ENCODE measurements at places on chromosomes 2 and 18. TPM values are rescaled to one million over a fixed set of nuclear protein-coding genes. Genes with fewer than 3 reads are reported as not detected.

- H3K36me3 ChIP-seq = no peaks in the 10 kb centered on the region
- H3K4me1 ChIP-seq = no peaks in the 10 kb centered on the region
- no peak for DNase-seq
- H3K27ac ChIP-seq = no peak overlapping the region
- H3K27me3 ChIP-seq = no peaks in the 10 kb centered on the region
- H3K4me3 ChIP-seq = no peak overlapping the region
These were observed 688.9 kb upstream of the ID2 start for GRCh38 chr2:7992612-7993602.

MEP1B gene
- 4.1 TPM for total RNA-seq

GRCh38 chr2:161123531-161124030, 36.6 kb upstream of the TANK start:
- no peaks in the 10 kb centered on the region for H3K36me3 ChIP-seq
- no peak overlapping the region for H3K4me3 ChIP-seq
- peak overlapping the region; percentile 29 for H3K27ac ChIP-seq
- H3K27me3 ChIP-seq = no peaks in the 10 kb centered on the region

UGT1A5 gene
- total RNA-seq = 15.0 TPM

LRRC30 gene
- total RNA-seq = not detected

- H3K4me3 ChIP-seq = no peak overlapping the region
- no peak overlapping the region for H3K27ac ChIP-seq
- no peaks in the 10 kb centered on the region for H3K36me3 ChIP-seq
- H3K4me1 ChIP-seq = no peaks in the 10 kb centered on the region
- peaks cover 89% of the 10 kb centered on the region for H3K27me3 ChIP-seq
- DNase-seq = no peak
These were observed 1.3 kb downstream of the HOXD10 start for GRCh38 chr2:176117823-176118371.

GRCh38 chr2:96508521-96509113, 3.5 kb upstream of the NEURL3 start:
- H3K4me3 ChIP-seq = no peak overlapping the region
- no peak overlapping the region for H3K27ac ChIP-seq
- no peak for DNase-seq
- H3K36me3 ChIP-seq = no peaks in the 10 kb centered on the region
- H3K4me1 ChIP-seq = no peaks in the 10 kb centered on the region
- H3K27me3 ChIP-seq = no peaks in the 10 kb centered on the region

ATOH8 gene
- 18.1 TPM for total RNA-seq

Measured in Peyer's patch (tissue), 4 donors.